H1 (cell line): ENCODE measurements at places on chromosomes 3 and 15. TPM values are rescaled to one million over a fixed set of nuclear protein-coding genes. Genes with fewer than 3 reads are reported as not detected.

Gene MCTP2
- total RNA-seq = 3.2 and 3.4 TPM in 2 replicates

Gene PLCL2
- 6.8 and 7.3 TPM in 2 replicates for total RNA-seq

Gene PRSS50
- total RNA-seq = 0.47 and 0.73 TPM in 2 replicates

Gene POC1A
- 35.7 and 39.2 TPM in 2 replicates for total RNA-seq

Gene GHSR
- total RNA-seq = not detected in 2 replicates

Gene MAGEL2
- 4.5 TPM in 2 replicates for total RNA-seq

DNA sequence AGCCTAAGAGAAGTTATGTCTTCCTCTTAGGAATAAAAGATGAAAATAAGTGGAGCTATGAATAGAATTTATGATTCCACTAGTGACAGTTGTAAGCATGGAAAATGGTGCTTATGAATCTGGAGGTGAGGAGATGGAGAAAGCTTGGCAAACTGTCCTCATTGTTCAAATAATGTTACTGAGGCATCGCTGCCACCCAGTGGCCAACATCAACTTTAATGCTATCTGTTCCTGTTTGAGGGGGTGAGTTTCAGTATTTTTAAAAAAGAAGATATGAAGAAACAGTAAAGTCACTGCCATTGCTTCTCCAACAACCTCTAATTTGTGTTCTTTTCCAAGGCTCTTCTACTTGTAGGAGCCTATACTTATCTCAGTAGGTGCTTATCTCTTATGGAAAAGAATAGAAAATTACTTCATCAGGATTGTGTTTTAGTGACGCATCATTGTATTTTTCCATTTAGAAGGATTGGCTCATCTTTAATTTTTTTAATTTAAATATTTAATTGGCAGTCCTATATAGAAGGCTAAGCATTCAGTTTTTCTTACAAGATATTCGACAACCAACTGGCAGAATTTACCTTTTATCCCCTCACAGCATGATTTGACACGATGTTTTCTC lies 260.4 kb upstream of the P2RY1 start:
- DNase-seq = no peak

GRCh38 chr3:47347217-47347801 lies 33.5 kb upstream of the PTPN23 start:
- DNase-seq = no peak

- no peak for DNase-seq
Measured at GRCh38 chr3:111538681-111539083, 3.3 kb upstream of the CD96 start.

DNA sequence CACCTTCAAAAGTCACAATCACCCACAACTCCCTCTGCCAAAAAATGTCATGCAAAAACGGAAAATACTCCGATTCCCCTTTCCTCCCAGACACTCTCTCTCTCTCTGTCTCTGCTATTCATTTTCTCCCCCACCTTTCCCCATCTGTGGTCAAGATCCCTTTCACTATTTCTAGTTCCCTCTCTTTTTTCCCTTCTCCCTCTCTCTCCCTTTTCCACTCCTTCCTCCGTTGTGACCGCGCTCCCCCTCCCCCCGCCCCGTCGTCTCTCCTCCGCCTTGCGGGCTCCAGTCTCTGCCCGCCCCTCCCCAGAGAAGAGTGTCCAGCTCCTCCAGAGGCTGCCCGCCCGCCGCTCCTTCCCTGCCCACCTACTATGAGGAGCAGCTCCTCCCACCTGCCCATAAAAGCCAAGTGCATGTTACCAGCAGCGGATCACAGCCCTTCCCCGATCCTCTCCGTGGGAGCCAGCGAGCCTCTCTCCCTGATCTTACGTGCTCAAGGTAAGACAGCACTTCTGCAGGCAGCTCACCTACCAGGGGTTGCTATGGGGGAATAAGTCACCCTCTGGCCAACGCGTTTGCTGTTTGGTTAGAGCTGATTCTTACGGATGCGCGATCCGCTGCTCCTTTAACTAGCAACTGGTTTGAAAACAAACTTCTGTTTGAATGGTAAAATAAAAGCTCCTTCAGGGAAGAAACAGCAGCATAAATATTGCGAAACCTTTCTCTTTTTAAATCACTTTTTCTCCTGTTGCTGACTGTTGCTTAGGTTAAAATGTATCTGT lies at the start of gene COL8A1:
Gene COL8A1 (plus strand): TSS at position 428 of the 782 bp plus-strand sequence. CDS start 152,089 bp downstream, outside the sequence.
- DNase-seq = no peak

DNA sequence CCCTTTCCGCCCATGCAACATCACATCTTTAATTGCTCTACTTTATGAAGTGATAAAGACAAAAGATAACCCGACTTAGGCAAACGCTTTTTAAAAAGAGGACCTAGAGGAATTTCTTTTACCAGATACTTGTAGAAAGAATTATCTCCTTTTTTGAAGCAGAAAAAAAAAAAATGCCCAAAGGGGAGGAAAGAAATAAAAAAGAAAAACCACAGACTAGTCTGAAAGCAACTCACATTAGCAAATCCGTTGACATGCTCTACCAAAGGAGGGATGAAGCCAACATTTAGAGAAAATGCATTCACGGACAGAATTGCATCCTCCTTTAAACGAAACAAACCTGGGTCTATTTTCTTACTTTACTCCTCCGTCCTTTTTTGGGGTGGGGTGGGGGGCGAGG lies 213.6 kb downstream of the MEIS2 start:
- DNase-seq = no peak

DNA sequence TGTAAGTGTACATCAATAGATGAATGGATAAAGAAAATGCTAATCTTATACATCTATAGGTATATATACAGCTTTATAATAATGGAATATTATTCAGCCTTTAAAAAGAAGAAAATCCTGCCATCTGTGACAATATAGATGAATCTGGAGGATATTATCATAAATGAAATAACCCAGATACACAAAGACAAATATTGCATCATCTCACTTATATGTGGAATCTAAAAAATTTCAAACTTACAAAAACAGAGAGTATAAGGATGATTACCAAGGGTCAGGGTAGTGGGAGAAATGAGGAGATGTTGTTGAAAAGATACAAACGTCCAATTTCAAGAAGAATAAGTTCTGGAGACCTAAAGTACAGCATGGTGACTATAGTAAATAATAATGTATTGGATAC lies 85.4 kb upstream of the AGTR1 start:
- no peak for DNase-seq

- DNase-seq = no peak
Measured at GRCh38 chr3:27714146-27714526, 8.0 kb downstream of the EOMES start.

GRCh38 chr3:119557877-119558269 lies 1.5 kb downstream of the CD80 start:
- no peak for DNase-seq

DNA sequence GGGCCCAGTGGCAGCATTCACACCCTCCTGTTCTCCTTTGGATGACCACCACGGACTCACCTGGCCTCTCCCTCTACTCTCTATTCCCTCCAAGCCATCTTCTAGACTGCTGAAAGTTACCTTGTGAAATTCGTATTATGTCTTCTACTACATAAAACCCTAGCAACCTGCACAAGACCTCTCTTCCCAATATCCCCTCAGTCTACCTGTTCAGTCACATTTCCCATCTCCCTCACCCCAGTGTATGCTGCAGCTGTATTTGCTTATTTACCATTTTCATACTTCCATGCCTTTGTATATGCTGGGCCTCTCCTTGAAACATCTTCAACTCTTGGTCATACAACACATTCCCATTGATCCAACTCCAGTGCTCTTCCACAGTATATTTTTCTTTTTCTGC lies 35.3 kb downstream of the DET1 start:
- DNase-seq = no peak

GRCh38 chr3:115194476-115194875 lies 47.4 kb upstream of the ZBTB20 start:
- DNase-seq = no peak

DNA sequence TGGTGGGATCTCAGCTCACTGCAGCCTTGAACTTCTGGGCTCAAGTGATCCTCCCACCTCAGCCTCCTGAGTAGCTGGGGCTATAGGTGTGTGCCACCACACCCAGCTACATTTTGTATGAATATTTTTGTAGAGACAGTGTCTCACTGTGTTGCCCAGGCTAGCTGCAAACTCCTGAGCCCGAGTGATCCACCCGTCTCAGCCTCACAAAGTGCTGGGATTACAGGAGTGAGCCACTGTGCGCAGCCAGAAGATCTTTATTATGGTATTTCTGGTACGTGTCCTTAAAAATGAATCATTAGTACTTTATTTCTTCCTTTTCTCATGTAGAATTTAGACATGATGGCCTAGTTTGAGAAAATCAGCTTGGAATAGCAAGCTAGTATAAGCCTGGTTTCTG lies 153.3 kb downstream of the BCHE start:
- DNase-seq = no peak

DNA sequence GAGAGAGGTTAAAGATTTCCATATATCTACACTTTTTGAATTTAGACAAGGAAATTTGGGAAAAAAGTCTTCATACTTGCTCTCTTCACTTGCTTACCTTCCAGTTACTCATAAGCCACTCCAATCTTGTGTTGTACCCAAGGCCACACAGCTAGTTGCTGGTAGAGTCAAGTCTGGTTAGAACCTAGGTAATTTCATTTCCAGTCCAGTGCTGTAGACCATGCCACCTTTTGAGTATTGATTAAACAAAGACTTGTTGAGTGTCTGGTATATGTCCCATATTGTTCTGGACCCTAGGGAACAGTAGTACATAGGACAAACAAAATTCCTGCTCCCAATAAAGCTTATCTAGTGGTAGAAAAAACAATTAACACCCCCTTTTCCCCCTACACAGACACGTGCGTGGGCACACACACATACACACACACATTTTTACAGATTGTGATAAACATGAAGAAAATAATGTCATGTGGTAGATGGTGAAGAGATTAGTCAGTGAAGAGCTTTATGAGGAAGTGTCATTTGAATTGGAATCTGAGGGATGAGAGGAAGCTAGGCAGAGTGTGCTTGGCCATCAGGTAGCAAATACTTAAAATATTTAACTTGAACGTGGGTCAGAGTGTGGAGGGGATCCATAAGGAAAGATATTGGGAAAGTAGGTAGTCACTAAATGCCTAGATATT lies 2.1 kb downstream of the CMC1 start:
- DNase-seq = no peak

DNA sequence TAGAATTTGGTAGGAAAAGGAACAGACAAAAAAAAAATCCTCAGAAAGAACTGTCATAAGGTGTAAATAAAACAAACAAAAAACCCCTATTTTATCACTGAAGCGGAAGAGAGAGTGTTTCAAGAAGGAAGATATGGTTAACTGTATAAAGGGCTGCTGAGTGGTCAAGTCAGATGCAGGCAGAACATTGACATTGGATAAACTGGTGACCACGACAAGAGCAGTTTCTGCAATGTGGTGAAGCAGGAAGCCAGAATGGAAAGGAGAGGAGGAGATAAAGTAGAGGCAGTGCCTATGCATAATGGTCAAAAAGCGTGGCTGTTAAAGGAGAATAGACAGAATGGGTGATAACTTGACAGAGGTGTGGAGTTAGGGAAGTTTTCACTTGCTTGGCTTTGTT lies 75.3 kb downstream of the CYP19A1 start:
- DNase-seq = no peak

DNA sequence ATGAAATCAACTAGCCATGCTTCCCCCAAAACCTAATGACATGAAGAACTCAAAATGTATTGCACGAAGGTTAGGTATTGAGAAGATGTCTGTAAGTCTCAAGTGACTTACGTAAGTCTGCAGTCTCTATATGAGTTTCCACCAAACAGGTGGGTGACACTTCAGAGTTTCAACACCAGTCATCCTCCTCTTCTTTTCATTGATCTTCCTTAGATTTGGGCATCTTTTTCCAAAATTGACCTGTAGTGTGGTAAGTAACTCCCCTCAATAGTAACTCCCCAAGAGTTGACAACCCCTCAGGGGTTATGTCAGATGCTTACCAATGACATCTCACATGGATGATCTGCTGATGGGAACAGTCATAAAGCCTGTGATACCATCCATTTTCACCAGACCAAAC lies 46.1 kb downstream of the GPR176 start:
- no peak for DNase-seq

- DNase-seq = no peak
Measured at GRCh38 chr15:54772663-54773062, 424.1 kb downstream of the RSL24D1 start.

DNA sequence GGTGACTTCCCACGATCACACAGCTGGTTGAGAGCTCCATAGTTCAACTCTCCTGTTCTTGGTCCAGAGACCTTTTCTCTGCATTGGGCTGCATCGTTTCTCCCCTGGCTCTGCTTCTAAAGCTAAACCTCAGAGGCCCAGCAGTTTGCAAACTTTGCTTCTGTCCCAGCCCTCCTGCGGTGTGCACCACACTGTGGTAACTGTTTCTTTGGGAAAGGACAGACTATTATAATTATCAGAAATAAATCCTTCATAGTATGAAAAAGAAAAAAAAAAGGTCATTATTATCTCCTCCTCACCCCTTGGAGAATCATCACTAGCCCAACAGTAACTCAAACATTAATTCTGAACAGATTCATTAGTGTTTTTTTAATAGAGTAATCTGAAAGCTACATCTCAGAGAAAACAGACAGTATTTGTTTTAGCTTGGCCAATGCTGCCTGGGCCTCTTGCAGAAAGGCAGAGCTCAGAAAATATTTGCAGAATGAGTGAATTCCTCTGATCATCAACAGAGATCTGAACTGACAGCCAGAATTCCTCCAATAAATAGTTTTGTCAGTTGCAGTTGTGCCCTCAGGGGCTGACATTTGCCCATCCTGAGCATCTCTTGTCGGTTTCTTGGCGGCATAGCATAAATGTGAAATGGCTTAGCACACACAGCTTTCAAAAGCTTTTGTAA lies 52.9 kb downstream of the BFSP2 start:
- DNase-seq = no peak

- DNase-seq = no peak
Measured at GRCh38 chr3:77086408-77086807, 46.5 kb downstream of the ROBO2 start.

DNA sequence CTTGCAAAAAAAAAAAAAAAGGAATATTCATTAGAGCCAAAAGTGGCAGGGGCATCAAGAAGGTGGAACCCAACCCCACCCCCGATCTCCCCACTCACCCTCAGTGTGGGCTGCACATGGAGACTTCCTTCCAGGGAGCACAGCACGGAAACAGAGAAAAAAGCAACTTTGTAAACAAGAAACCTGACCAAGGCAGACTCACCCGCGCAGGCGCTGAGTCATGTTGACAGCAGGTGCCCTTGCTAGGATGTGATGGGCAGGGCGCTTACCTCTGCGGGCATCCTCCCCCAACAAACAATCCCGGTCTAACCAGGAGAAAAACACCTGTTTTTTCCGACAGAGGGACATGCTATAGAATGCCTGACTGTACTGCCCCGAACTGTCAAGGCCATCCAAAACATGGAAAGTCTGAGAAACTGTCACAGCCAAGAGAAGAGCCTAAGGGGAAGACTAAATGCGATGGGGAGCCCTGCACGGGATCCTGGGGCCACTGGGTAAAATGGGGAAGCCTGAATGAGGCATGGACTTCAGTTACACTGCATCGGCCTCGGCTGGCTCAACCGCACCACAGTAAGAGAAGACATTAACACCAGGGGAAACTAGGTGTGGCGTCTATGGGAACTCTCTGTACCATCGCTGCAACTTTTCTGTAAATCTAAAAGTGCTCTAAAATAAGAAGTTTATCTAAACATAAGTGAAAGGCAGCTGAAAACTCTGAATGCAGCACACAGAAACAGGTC lies 66.7 kb upstream of the GATA2 start:
- no peak for DNase-seq
